AML-193 (cell line): ENCODE measurements at places on chromosomes 6 and 20.

- no peak for DNase-seq
These were observed 150.2 kb upstream of the PLN start for GRCh38 chr6:118397671-118398465.

DNA sequence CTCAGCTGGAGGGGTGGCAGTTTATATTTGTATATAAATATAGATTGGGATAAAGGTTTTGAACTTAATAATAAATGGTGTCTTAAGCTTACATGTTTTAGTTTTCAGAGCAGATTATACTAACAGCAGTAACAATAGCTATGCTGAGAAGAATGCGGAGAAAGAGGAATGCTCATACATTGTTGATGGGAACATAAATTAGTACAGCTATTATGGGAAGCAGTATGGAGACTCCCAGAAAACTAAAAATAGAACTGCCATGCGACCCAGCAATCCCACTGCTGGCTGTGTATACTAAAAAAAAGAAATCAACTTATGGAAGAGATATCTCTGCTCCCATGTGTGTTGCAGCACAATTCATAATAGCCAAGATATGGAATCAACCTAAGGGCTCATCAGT lies 127.9 kb downstream of the BCKDHB start:
- no peak for DNase-seq

DNA sequence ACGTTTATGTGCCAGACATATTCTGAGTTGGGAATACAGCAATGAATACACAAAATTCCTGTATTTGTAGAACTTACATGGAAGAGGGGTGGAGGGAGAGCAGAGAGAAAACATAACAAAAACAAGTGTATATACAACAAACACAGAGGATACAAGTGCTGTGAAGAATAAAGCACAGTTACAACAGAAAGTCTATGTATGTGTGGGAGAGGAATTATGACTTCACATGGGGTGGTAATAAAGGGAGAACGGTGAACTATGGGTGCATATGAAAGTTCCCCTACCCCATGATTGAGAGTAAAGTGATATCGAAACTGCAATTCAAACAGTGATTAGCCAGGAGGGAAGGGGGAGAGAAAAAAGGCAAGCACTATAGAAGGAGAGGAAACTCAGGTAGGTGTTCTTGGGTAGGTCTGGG lies 24.6 kb downstream of the HBS1L start:
- DNase-seq: no peak

GRCh38 chr6:30885999-30886896 lies 1.9 kb downstream of the DDR1 start:
- no peak for DNase-seq

DNA sequence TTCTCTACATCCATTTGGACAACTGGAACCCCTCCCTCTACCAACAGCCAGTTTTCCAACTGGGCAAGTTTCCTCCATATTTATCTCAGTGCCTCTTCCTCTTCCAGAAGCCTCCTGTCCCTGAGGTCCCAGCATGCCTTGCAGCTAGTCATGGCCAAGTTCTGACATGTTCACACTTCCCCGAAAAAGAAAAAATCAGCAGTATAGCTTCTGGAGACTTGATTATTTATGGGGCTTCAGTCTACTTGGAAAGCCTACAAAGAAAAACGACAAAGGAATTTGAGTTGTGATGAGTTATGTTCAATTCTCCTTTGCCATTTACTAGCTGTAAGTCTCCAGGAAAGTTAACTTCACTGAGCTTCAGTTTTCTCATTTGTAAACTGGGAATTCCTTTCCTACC lies 406.5 kb downstream of the MAFB start:
- no peak for DNase-seq

- no peak for DNase-seq
These were observed 206.0 kb upstream of the MARCKS start for GRCh38 chr6:113651120-113651519.

DNA sequence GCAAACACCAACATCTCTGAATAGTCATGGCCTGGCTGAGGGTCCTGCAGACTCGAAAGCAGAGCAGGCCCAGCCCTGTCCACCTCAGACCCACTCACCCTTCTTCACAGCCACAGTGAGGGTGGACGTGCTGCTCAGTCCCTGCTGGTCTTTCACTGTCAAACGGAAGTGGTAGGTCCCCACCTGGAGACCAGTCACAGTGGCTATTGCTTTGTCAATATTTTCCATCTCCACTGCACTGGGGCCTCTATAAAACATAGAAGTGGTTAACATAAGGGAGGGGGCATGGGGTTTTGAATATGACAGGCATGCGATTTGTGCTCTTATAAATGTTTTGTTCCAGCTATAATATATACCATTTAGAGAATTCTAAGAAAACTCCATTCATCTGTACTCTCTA lies 73.9 kb downstream of the ALDH5A1 start:
- DNase-seq: no peak

GRCh38 chr6:56713254-56713672 lies 70.6 kb upstream of the DST start:
- no peak for DNase-seq

DNA sequence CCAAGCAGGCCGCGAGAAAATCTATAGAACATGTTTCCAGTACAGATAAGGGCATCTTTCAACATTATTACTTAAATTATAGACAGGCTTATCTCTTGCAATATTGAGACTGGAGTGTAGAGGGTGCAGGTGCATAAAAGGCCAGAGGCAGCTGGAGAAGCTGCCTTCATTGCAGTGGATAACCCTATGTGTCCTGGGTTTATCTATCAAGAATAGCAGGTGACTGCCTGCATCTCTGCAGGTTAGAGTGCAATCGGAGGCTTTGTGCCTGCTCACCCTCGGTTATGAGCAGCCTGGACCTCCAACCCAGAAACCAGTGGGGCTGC lies 28.7 kb upstream of the ECI2 start:
- DNase-seq: no peak

GRCh38 chr20:35598476-35598875 lies 17.2 kb upstream of the SPAG4 start:
- DNase-seq: no peak

- no peak for DNase-seq
These were observed 256.3 kb upstream of the TAB2 start for GRCh38 chr6:149060985-149061760.

- peak; percentile 20 for DNase-seq
These were observed 119.5 kb upstream of the SGK1 start for GRCh38 chr6:134437376-134437775.

DNA sequence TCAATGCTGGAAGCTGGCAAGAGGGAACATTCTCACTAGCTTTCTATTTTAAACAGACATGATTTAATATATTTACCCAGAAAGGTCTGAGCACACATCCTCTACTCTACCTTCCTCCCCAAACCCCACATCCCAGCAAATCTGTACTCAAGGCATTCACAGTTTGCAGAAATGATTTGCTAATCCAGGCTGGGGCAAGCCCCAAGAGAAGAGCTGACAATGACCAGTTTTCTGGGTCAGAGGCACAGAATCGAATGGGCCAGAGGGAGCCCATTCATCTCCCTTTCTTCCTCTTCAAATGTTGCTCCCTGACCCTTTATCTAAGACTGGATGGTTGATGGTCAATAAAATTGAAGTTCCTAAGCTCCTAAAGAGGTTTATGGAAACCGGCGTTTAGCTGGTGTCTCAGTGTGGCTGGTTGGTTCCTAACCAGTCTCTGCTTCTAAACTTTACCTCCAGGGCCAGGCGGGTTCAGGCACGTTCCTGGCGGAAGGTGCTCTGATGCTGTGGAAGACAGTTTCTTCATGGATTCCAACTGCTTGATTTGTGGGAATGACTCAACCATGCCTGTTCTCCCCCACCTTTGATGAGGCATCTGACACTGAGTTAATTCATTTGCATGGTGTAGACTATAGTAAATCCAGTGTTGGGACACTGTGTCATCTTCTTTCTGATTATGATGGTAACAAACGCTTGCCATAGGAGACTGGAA lies 96.4 kb upstream of the IYD start:
- DNase-seq: no peak
